ENCODE measurements at places on chromosomes 7 and 10.

GRCh38 chr10:82318534-82318933, 443.5 kb downstream of the NRG3 start:
- no peak for DNase-seq

DNA sequence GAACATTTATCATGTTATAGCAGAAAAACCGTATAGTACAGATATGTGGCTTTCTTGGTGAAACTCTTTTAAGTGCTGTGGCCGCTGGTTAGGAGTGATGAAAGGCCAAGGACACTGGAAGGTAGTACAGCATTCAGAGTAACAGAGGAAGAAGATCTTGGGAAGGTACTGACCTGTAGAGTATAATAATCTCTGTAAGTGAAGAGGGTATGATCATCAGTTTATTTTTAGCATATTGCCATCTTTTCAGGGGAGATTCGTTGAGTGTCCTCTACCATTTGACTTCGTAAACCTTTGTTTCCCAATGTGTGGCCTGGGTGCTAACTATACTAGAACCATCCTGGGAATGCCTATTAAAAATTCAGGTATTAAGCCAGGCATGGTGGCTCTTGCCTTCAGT, 44.6 kb downstream of the WAC start:
- no peak for DNase-seq

GRCh38 chr10:30857803-30858202, 173.9 kb downstream of the ZNF438 start:
- no peak for DNase-seq

- no peak for DNase-seq
These were observed 79.6 kb downstream of the ZNF22 start for GRCh38 chr10:45080331-45080730.

GRCh38 chr10:85212526-85212925, 884.1 kb downstream of the CCSER2 start:
- no peak for DNase-seq

- DNase-seq: no peak
These were observed 314.9 kb upstream of the STEAP1 start for GRCh38 chr7:89839329-89839728.

Measured in COLO829 (cell line).